ENCODE measurements at places on chromosomes 4 and X. TPM values are rescaled to one million over a fixed set of nuclear protein-coding genes. Genes with fewer than 3 reads are reported as not detected.

GRCh38 chrX:131477498-131477897 is 66.4 kb upstream of the OR13H1 start:
- H3K4me1 ChIP-seq: no peaks in the 10 kb centered on the region
- no peak for DNase-seq
- H3K36me3 ChIP-seq: no peaks in the 10 kb centered on the region
- H3K4me3 ChIP-seq: no peak overlapping the region
- no peak overlapping the region for H3K27ac ChIP-seq

The PYURF gene
- 93.9 TPM for total RNA-seq

DNA sequence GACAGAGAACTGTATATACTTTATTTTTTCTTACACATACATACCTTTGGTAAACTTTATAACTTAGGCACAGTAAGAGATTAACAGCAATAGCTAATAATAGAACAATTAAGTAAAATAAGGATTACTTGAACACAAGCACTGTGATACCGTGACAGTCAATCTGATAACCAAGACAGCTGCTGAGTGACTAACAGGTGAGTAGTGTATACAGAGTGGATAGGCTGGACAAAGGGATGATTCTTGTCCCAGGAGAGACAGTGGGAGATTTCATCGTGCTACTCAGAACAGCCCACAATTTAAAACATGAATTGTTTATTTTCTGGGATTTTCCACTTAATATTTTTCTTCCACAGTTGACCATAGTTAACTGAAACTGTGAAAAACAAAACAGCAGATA is 411.8 kb downstream of the PPP1R2C start:
- no peak overlapping the region for H3K27ac ChIP-seq
- no peak overlapping the region for H3K4me3 ChIP-seq
- no peaks in the 10 kb centered on the region for H3K36me3 ChIP-seq
- no peak for DNase-seq
- H3K27me3 ChIP-seq: no peaks in the 10 kb centered on the region
- H3K4me1 ChIP-seq: no peaks in the 10 kb centered on the region

GRCh38 chr4:95596676-95597075 is 47.9 kb upstream of the UNC5C start:
- H3K4me1 ChIP-seq: no peaks in the 10 kb centered on the region
- no peaks in the 10 kb centered on the region for H3K27me3 ChIP-seq
- H3K27ac ChIP-seq: no peak overlapping the region
- no peaks in the 10 kb centered on the region for H3K36me3 ChIP-seq
- no peak for DNase-seq

DNA sequence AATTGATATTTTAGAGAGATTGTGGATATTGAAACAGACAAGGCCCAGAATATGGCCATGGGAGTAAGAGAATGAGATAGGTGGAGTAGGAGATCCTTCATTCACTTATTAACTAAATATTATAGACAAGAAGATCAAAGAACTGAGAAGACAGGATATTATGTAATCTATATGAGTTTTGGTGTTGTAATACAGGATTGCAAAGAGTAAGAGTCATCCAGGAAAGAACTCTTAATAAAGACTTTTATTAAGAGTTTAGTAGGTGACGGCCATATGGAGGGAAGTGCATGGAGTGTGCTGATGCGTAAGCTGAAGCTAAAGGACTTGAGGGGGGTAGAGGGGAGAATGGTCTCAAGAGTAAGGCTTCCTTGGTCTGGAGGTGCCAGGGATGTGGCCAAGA is 153.7 kb downstream of the VEGFC start:
- no peaks in the 10 kb centered on the region for H3K4me1 ChIP-seq
- no peaks in the 10 kb centered on the region for H3K27me3 ChIP-seq
- no peak overlapping the region for H3K27ac ChIP-seq
- DNase-seq: no peak

All from K562 (cell line).